ENCODE measurements at places on chromosomes 11 and 22.

GRCh38 chr11:61058583-61059259 is 43.6 kb upstream of the CD5 start:
- no peak for DNase-seq

DNA sequence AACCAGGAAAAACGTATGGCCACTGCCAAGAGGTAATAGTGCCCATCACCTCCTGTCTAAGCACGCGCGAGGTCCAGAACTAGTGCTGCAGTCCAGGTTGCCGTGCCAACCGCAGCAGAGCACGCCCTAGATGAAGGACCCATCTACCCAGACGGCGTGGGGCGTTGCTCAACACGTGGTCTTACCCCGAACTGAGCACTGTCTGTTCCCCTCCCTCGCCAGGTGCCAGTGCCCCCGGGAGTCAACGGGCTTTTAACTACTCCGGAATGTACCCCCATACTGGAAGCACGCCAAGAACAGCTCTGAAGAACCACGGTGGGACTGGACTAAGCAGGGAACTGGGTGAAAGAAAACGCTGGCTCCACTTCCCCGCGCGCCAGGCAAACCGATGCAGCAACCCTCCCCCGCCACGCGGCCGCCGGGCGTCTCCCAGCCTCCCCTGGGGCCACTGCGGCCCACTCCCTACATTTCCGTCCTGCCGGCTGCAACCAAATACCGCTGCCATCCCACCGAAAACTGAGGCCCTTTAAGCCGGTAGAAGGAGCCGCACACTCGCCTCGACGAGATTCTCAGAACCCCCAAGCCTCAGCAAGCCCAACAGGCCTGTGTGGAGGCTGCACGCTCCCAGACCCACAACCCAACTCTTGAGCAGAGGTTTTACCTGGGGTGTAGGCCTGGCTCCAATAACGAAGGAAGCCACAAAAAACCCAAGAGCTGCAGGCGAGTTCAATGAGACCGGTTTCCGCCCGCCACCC is at the start of gene HSPA8:
TSS of gene HSPA8 (minus strand) at position 734 of the 755 bp plus-strand sequence. CDS start 812 bp downstream, outside the sequence.
- DNase-seq = peak; percentile 73

DNA sequence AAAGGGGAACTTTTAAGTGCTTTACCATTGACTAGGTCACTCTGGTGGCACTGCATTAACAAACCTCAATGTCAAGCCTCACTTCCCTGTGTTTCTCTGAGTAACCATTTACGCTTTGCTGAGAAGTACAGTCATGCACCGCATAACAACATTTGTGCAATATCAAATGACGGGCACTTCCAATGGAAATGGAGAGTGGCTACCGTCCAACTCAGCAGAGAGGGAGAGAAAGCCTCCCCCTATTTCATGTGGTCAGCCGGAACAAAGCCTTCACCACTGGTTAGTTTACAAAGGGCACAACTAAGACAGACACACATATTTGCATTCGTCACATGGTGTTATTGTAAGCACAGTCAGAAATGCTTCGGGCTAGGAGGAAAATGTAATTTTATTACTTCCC is 117.3 kb downstream of the RASSF10 start:
- no peak for DNase-seq

DNA sequence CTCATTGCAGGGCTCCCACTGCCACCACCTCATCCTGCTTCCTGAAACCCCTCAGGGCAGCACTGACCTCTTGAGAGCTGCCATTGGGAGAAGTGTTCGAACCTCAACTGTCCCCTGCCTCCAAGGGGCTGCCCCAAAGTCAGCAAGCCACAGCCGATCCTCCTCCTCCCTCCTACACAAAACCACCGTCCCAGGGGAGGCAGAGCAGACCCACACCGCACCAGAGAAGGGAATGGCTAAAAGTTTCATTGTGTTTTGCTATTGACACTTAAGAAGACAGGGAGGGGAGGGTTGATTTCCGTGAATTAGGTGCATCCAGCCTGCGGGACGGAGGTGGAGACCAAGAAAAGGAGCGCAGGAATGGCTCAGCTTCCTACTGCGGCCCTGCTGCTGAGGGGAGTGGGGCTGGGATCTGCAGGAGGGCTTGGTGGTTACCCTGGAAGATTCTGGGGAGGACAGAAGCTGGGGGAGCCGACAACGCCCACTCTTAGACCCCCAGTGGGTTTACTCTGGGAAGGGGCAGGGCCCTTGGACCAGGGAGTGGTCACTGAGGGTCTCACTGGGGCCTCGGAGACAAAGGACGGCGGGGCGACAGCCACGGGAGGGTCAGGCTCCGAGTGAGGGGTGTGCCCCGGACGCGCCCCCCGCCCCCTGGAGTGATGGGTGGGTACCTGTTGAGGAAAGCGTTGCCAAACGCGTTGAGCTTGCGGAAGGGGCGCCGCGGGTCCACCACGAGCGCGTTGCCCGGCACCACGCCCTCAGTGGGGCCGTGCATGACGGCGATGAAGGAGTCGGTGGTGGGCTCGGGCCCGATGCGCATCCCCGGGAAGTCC is 815 bp downstream of the EHD1 start:
- no peak for DNase-seq

- no peak for DNase-seq
Observed at GRCh38 chr11:116939499-116939898, 102.1 kb upstream of the APOA1 start.

Data from gastrocnemius medialis (tissue), 4 donors.